ENCODE measurements at places on chromosomes 3 and 15. TPM values are rescaled to one million over a fixed set of nuclear protein-coding genes. Genes with fewer than 3 reads are reported as not detected.
A peak's percentile ranks its signal among the peaks of the same experiment; 100 is the strongest.

DNA sequence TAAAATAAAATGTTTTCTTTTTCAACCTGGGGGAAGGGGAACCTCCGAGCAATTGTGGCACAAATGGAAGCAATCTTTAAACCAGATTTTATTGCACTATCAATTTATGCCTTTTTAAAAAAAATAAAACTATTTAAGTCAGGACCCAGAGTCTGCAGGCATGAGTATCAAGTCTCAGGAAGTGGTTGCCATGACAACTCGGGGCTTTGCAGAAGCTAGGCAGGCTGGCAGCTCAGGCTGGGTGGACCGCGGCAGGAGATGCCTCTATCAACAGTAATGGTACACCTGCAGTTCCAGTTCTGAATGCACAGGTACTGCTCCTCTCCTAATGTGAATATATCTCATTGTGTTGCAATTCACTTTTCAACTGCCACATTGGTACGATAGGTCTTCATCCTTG, 447.7 kb downstream of the GABRG3 start:
- DNase-seq: no peak

GRCh38 chr15:91916051-91916450, 62.5 kb downstream of the SLCO3A1 start:
- DNase-seq: no peak

- no peak for DNase-seq
Observed at GRCh38 chr3:105830836-105831235, 38.0 kb downstream of the CBLB start.

DNA sequence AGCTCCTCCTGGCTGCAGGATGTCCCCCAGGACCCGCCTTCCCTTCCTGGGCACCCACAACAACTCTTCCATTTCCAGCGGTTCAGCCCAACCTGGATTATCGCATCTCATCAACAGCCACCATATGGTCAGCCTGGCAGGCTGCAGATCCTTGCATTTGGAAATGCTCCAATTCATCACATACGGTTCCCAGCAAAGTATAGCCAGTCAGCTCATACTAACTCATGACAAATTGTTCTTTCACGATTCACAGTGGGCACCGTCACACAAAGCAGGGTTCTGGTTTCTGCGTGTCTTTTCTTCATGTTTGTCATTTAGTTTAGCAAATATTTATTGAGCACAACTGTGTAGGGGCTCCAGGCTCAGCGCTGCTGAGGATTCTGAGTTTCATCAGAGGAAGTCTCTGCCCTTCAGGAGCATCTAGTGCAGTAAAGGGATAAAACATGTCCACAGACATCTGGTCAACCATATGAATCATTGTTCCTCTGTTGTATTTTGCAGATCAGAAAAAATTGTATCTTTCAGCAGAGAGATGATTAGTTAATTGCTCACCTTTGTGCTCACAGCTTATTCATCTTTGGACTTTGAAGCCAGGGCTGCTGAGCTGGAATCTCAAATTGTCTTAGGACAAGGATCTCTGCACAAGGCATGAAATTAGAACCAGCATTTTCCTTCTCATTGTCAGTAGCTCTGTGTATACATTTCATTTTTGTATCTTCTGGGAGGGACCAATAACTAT, 125.1 kb downstream of the GABRG3 start:
- DNase-seq: no peak

GRCh38 chr3:58384381-58385090, 49.1 kb downstream of the PDHB start:
- DNase-seq: no peak

DNA sequence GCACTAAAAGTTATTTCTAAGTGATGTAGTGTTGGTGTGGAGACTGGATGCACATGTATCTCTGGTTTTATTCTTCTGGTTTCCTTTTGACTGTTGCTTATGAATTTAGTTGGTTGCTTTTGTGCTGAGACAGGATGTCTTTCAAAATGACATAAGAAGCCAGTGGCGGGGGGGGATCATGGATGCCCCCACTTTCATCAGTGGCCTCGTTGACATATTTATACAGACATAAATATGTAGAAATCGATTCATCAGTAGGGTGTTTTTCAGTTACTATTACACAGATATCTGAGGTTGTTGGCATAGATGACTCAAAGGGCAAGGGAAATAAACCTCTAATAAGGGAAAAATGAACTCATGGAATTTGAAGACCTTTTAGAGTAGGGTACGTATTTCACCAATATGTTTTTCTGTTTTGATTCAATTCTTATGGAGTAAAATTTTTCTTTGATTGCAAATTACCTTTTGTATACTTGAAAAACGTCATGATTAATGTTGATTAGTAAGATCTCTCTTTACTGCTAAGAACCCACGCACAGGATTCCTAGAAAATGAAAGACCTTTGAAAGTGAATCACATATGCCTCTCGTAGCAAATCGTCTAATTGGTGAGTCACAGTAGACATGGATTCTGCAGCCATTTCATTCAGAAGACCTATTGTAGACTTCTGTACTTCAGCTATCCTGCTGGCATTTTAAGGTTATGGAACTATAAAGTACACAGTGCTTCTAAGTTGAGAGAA, 97.4 kb upstream of the RBMS3 start:
- no peak for DNase-seq

DNA sequence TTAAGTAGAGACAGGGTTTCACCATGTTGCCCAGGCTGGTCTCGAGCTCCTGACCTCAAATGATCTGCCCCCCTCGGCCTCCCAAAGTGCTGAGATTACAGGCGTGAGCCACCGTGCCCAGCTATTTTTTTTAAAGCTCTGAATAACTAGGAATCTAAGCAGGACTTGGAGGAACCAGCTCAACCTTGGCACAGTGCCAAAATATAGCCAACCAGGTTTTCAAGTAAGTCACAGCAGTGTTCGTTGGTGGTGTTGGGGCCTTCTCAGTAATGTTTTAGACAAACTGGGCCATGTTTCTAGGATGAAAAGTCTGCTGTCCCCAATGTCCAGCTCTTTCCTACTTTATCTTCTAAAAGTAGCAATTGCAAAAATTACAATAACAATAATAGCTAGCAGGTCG, 6.4 kb upstream of the ADAM10 start:
- DNase-seq: no peak

GRCh38 chr3:167116120-167116922, 263.8 kb downstream of the ZBBX start:
- peak; percentile 67 for DNase-seq

GRCh38 chr3:44363591-44363990, 25.0 kb downstream of the TCAIM start:
- DNase-seq: no peak

GRCh38 chr3:122745369-122746021, 48.1 kb downstream of the HSPBAP1 start:
- no peak for DNase-seq

DNA sequence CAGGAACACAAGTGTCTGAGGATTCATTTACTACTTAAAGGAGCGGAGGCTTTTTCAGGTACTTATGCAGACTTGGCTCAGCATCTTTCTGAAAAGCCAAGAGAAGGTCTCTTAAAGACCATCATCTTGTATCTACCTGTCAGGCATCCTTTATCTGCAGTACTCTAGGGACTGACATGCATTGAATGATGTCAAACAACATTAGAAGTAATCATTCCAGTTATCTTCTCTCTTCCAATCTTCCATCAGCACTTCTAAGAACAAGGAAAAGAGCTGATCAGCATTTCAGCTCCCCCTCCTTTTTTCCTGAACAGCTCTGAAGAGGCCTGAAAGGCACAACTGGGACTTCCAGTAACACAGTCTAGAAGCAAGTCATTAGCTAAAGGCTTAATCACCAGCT, 214.8 kb downstream of the KCNH8 start:
- DNase-seq: no peak

GRCh38 chr3:55006244-55006676, 78.4 kb upstream of the LRTM1 start:
- no peak for DNase-seq

- DNase-seq: peak; percentile 49
Observed at GRCh38 chr3:124467980-124468902, 262.0 kb upstream of the UMPS start.

GRCh38 chr3:37218206-37218605, 43.8 kb upstream of the LRRFIP2 start:
- no peak for DNase-seq

The GPR149 gene
- not detected for total RNA-seq

The NOX5 gene
- total RNA-seq: 0.16 TPM

The TMCO5A gene
- not detected for total RNA-seq

The ITIH3 gene
- total RNA-seq: 3.6 TPM

The KNL1 gene
- 2.7 TPM for total RNA-seq

The CKMT1A gene
- 16.8 TPM for total RNA-seq

The ADAM10 gene
- 142 TPM for total RNA-seq

All from left lung (tissue), 14 donors.